ENCODE measurements at places on chromosomes 5 and 9. TPM values are rescaled to one million over a fixed set of nuclear protein-coding genes. Genes with fewer than 3 reads are reported as not detected.

DNA sequence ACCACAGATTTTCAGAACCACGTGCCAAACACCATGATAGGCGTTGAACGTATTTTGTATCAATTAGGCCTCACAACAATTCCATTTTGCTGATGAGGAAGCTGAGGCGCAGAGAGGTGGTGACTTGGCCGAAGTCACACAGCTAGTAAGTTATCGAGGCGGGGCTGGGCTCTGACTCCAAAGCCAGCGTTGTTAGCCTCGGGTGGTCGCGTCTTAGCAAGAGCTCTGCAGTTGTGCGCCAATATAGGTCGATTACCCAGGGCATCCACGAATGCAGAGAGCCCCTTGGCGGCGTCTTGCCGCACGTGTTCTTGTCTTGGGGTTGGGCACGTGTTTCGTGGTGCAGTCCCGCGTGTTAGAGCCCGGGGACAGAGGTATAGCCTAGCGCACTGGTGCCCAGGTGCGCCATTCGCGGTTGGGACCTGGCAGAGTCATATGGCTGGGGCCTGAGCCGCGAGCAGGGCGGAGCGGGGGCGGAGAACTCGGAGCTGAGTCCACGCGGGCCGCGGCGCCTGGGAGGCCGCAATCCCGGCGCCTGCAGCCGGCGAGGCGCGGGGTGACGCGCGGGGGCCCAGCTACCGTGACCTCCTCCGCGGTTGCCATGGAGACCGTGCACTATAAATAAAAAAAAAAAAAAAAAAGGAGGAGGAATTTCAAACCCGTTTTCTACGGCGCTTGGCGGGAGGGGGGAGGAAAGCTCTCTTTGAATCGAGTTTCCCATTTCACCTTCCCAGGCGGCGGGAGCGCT, 62.3 kb downstream of the CXXC5 start:
- no peaks in the 10 kb centered on the region for H3K36me3 ChIP-seq
- peak overlapping the region; percentile 76 for H3K27ac ChIP-seq
- DNase-seq: peak; percentile 87
- peaks cover 42% of the 10 kb centered on the region for H3K4me1 ChIP-seq
- no peak overlapping the region for H3K4me3 ChIP-seq

DNA sequence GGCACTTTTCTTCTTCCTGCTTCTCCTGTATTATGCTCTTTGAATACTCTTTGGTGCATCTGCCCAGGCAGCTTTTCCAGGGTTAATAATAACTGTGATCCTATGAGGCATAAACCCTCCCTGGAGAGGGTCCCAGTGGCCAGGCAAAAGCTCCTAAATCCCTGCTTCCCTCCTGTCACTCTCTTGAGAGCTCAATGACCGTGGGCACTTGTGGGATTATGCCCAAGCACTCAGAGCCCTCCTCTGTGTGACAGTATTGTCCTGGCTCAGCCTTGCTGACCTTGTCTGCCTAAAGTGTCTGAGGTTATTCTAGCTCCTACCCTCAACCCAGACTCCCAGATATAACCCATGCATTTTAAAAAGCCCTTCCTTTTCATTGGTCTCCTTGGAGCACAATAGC, 51.9 kb downstream of the GALNT10 start:
- no peak overlapping the region for H3K4me3 ChIP-seq
- H3K36me3 ChIP-seq: no peaks in the 10 kb centered on the region
- DNase-seq: no peak
- H3K27me3 ChIP-seq: no peaks in the 10 kb centered on the region

DNA sequence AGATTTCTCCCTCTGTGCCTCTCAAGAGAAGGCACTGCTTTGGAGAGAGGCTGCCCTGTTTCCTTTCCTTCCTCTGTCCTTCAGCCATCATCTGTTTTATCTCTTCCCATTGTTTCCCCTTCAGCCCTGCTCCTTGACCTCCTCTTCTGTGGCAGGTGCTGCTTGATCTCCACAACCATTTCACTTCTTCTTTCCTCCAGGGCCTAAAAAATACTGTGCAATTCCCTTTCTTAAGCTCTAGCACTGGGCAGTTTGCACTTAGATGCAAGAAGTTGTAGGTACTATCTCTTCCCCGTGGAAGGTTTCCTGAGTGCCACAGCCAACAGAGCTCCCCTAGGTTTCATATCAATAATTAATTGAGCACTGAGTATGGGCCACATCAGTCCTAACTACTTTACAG, 8.8 kb upstream of the ADRB2 start:
- no peaks in the 10 kb centered on the region for H3K4me1 ChIP-seq
- DNase-seq: no peak
- no peaks in the 10 kb centered on the region for H3K36me3 ChIP-seq
- no peak overlapping the region for H3K4me3 ChIP-seq
- H3K27ac ChIP-seq: no peak overlapping the region

DNA sequence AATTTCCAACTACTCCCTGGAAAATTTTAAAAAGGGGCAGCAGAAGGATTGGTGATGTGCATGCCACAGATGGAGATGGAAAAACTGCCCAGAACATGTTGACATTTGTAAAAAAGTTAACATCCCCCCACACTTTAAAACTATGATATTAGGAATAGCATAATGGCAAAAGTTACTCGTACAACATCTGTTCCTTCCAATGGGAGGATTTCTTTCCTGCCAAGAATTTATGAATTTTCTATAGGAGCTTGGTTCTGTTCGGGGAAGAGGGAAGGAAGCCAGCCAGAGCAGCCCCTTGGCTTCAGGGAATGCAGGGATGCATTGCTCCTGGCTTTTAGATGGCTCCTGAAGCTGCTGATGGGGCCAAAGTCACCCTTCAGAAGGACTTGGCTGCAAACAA, 22.7 kb downstream of the KLF4 start:
- no peak overlapping the region for H3K4me3 ChIP-seq
- no peaks in the 10 kb centered on the region for H3K4me1 ChIP-seq
- H3K36me3 ChIP-seq: no peaks in the 10 kb centered on the region
- no peak for DNase-seq
- H3K27me3 ChIP-seq: no peaks in the 10 kb centered on the region

DNA sequence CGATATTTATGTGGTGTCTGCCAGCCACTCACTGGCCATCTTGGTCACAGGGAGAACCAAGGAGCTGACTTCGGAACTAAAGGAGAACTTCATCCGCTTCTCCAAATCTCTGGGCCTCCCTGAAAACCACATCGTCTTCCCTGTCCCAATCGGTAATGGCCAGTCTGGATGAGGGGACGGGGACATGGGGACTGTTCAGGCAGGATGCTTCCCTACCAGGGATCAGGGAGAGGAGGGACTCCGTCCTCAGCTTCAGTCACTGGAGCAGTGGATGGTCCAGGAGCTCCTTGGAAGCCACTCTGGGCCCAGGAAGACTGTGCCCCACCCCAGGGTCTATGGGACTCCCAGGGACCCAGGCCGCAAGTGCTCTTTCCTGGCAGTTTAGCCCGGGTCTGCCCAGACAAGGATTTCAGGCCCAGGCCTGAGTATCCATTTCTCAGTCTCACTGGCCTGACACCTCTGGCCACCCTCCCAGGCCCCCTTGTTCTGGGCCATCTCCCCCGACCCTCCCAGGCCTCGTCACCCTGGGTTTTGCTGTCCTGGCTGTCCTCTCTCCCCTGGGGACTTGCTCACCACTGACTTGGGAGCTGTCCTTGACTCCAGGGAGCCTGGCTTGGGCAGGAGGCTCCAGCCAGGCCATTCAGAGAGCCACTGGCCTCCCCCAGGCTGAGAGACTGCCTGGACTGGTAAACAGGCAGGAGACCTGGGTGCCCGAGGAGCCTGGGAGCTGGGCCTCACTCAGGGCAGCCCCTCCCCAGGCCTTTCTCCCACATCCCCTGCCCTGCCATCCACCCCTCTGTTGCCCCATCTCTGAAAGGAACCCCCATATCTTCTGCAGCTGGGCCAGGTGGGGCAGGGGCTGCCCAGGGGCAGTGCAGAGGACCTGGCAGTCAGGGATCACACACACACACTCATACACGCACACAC, 3.1 kb downstream of the LCN2 start:
- no peaks in the 10 kb centered on the region for H3K27me3 ChIP-seq
- H3K4me3 ChIP-seq: no peak overlapping the region
- H3K4me1 ChIP-seq: peaks cover 32% of the 10 kb centered on the region
- H3K27ac ChIP-seq: no peak overlapping the region
- no peaks in the 10 kb centered on the region for H3K36me3 ChIP-seq
- no peak for DNase-seq

MLLT3 gene
- polyA plus RNA-seq: 13.2 TPM

DNA sequence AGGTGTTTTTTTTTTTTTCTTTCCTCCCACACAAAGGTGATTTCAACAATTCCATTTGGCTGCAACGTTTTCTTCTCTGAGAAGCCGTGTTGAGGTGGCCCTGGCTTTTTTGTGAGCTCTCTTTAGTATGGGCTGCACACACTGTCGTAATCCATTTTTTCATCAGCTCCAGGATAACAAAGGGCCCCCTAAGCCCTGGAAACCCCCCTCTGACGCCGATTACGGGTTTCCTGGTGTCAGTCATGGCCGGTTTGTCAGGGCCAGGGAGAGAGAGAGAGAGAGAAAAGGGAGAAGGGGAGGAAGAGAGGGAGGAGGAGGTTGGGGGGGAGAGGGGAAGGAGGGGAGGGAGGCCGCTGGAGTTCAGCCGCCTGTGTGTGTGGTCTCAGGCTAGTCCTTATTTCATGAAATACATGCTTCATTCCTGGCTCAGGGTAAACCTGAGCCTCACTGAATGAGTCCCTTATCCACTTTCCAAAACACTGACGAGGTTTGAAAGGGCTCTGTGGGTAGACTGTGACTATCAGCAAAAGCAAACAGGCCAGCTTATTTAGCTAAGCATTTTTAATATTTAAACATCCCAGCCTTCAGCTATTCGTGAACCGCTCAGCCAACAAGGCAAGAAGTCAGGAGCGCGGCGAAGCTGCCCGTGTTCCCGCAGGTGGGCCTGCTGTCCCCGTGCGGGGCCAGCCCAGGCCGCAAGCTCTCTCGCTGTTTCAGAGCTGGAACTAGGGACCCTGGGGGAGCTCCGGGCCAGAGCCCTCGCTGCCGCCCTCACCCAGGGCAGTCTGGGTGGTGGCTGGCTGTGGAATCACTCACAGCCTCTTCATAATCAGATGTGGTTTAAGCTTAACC, 172.8 kb downstream of the ERCC6L2 start:
- H3K4me3 ChIP-seq: no peak overlapping the region
- peaks cover 16% of the 10 kb centered on the region for H3K4me1 ChIP-seq
- H3K27me3 ChIP-seq: no peaks in the 10 kb centered on the region
- no peak overlapping the region for H3K27ac ChIP-seq

GRCh38 chr5:149365418-149365817, 7.6 kb downstream of the PCYOX1L start:
- H3K27me3 ChIP-seq: no peaks in the 10 kb centered on the region
- H3K27ac ChIP-seq: no peak overlapping the region

DNA sequence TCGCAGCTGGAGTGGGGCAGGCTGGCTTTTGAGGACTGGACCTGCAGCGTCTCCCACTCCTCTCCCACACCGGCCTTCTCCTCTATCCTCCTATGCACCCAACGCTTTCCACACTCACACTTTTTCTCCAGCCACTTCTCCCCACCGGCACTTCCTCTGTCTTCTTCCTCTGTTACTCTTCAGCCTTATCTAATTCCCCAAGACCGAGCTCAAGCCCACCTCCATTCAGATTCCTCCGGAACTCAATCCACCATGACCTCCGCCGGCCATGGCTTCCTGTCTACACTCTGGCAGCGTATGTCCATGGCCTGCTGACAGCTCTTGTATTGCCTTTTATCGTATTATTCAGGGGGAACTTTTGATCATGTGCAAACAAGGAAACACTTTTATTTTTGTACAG, 545 bp upstream of the OR2V1 start:
- no peak for DNase-seq
- H3K27ac ChIP-seq: no peak overlapping the region
- no peaks in the 10 kb centered on the region for H3K36me3 ChIP-seq
- H3K4me3 ChIP-seq: no peak overlapping the region
- peaks cover 4% of the 10 kb centered on the region for H3K27me3 ChIP-seq
- H3K4me1 ChIP-seq: no peaks in the 10 kb centered on the region

DNA sequence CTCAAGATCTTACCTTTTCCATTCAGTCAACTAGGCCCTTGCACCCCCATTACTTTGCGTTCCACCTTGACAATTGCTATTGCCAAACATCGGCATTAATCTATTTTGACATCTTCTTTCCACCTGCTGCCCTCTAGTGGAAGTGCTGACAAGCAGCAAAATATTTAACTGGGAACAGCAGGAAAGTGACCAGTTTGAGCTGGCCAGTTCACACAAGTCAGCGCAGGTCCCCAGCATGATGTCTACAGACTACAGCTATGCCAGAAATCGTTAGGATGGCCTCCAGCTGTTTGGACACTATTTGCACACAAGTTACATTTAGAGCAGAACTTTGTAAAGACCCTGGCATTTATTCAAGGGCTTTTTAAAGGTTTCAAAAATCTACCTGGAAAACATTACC, 160.1 kb downstream of the GHR start:
- H3K4me1 ChIP-seq: no peaks in the 10 kb centered on the region
- H3K27ac ChIP-seq: no peak overlapping the region
- H3K4me3 ChIP-seq: no peak overlapping the region
- DNase-seq: peak; percentile 42
- H3K27me3 ChIP-seq: no peaks in the 10 kb centered on the region

GRCh38 chr5:77390795-77391194, 101.3 kb downstream of the WDR41 start:
- DNase-seq: peak; percentile 35
- no peak overlapping the region for H3K27ac ChIP-seq
- H3K4me1 ChIP-seq: no peaks in the 10 kb centered on the region
- H3K36me3 ChIP-seq: no peaks in the 10 kb centered on the region

GRCh38 chr5:20445326-20445860, 457.4 kb upstream of the CDH18 start:
- no peaks in the 10 kb centered on the region for H3K27me3 ChIP-seq
- DNase-seq: no peak
- H3K27ac ChIP-seq: no peak overlapping the region
- H3K4me3 ChIP-seq: no peak overlapping the region

SPINK7 gene
- not detected for polyA plus RNA-seq

HTR1A gene
- not detected for polyA plus RNA-seq

GRCh38 chr5:54159893-54160195, 150.5 kb downstream of the ARL15 start:
- no peaks in the 10 kb centered on the region for H3K4me1 ChIP-seq
- H3K27me3 ChIP-seq: no peaks in the 10 kb centered on the region
- DNase-seq: no peak
- no peaks in the 10 kb centered on the region for H3K36me3 ChIP-seq
- no peak overlapping the region for H3K4me3 ChIP-seq
- no peak overlapping the region for H3K27ac ChIP-seq

DNA sequence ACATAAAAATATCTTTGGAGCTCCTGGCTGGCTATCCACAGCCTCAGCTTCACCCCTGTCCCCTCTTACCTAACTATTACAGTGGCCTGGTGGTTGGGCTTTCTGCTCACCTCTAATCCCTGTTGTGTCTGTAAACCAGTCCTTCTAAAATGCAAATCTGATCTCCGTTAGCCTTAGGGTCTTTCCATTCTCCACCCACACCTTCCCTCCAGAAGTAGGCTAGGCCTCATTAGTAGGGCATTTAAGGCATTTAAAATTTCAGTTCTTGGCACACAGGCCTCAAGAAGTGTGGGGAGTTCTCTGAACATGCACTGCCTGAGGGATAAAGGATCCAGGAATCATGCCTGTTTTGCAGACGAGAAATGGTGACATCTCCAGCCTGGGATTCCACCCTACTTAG, 26.4 kb upstream of the STC2 start:
- DNase-seq: no peak
- peaks cover 3% of the 10 kb centered on the region for H3K27me3 ChIP-seq
- H3K27ac ChIP-seq: no peak overlapping the region
- no peak overlapping the region for H3K4me3 ChIP-seq
- no peaks in the 10 kb centered on the region for H3K36me3 ChIP-seq
- no peaks in the 10 kb centered on the region for H3K4me1 ChIP-seq

- H3K4me3 ChIP-seq: no peak overlapping the region
- peaks cover 3% of the 10 kb centered on the region for H3K36me3 ChIP-seq
- H3K27me3 ChIP-seq: no peaks in the 10 kb centered on the region
- H3K4me1 ChIP-seq: no peaks in the 10 kb centered on the region
Observed at GRCh38 chr9:122991370-122991830, 42.1 kb upstream of the GPR21 start.

KCNV2 gene
- not detected for polyA plus RNA-seq

TAS2R1 gene
- polyA plus RNA-seq: not detected
